ENCODE measurements at places on chromosomes 1 and 21.

DNA sequence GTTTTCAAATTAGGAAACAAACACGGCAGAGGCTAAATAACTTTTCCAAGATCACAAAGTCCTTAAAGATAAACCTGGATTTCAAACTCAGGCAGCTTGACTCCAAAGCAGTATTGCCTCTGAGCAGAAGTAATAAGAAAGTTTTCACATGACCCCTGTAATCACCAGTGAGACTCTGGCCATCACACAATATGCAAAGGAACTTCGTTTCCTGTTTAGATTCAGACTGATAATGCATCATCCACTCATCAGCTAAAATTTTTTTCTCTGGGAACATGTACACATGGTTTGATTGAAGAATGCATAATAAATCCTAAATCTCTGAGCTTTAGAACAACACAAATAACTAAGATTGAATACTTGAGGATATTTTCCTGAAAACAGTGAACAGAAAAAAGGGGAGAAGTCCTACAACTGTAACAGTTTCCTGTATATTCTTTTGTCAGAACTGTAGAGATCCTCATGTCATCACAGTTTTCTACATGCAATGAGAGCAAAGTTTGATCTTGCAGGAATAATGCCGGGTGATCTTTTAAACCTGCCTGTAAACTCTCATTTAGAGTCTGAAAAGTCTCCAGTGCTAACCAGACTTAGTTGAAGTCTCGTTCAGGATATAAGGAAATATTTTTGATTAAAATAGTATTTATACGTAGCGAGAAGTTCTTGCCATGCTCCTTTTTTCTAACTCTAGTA, 225.3 kb downstream of the SPATA17 start:
- no peak for DNase-seq

GRCh38 chr1:183889095-183889494, 84.2 kb downstream of the RGL1 start:
- DNase-seq, result no peak

GRCh38 chr1:98216304-98216703, 295.5 kb upstream of the DPYD start:
- DNase-seq, result no peak

GRCh38 chr1:78277253-78277652, 213.5 kb upstream of the PTGFR start:
- DNase-seq, result no peak

DNA sequence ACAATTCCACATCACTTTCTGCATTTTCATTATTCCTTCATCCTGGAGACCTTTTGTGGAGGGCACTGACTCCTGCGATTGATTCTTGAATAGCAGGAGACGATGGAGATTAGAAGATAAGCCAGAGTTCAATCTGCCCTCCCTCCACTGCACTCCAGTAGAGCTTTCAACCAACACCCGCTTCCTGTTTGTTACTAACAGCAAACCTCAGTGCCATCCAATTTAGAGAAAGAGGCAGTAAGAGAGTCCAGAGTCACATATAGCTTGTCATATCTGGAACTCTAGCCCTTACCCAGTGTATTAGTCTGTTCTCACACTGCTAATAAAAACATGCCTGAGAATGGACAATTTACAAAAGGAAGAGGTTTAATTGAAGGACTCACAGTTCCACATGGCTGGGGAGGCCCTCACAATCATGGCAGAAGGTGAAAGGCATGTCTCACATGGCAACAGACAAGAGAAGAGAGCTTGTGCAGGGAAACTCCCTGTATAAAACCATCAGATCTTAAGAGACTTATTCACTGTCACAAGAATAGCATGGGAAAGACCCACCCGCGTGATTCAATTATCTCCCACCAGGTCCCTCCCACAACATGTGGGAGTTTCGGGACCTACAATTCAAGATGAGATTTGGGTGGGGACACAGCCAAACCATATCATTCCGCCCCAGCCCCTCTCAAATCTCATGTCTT, 55.9 kb downstream of the PCBP3 start:
- no peak for DNase-seq

- no peak for DNase-seq
Observed at GRCh38 chr1:46517010-46517600, 27.5 kb downstream of the DMBX1 start.

GRCh38 chr21:37220433-37220980, 46.6 kb downstream of the VPS26C start:
- DNase-seq, result peak; percentile 35

DNA sequence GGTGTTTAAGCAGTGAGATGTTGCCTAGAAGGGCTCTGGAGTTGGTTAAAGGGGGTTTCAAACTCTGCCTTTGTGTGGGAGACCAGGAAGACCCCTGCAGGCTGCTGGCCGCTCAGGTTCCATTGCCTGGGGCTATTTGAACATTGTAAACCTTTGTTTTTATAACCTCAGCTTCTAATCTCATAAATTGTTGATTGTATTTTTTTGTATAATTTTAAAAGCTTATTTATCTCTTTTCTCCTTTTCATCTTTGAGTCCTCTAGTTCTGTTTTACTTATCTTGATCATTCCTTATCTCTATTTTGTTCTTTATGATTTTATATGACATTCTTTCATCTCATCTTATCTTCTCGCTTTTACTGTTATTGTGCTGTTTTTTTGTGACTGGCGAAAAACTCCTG, 45.5 kb upstream of the SOX13 start:
- DNase-seq, result no peak

DNA sequence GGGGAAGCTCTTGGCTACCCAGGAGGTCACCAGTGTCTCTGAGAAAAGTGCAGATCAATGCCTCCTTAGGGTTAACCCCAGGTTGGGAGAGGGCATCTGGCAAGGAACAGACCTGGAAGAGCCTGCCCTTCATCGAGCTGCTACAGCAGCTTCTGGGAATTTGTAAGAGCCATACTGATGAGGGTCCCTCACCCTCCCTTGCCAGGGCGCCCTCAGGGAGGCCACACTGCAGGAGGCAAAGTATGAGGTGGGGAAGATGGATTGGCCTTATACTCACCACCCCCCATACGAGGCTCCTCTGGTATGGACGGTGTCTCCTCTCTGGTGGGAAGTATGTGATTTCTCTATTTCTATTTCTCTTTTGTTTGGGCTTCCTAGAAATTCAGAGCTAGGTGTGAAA, 13.2 kb downstream of the IGSF3 start:
- DNase-seq, result no peak

DNA sequence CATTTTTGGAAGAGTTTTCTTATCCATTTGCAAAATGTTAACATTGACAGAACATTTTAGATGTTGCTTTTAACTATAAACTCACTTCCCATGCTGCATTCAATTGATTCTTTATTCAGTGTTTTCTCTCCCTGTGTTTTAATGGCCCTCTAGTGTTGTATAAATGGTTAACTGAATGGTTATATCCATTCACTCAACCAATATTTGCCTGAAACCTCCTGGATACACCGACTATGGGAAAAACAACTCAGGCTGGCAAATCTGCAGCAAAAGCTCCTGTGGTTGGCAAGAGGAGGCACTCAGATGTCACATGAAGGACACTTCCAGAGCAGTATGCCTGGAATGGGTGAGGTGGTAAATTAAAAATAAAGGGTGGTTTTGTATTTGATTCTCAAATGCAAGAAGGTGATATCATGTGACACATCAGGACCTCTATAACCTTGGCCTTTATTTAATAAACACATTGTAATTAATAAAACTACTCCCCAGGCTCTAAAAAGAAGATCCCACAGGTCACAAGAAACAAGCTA, 107.6 kb downstream of the BCAR3 start:
- no peak for DNase-seq

DNA sequence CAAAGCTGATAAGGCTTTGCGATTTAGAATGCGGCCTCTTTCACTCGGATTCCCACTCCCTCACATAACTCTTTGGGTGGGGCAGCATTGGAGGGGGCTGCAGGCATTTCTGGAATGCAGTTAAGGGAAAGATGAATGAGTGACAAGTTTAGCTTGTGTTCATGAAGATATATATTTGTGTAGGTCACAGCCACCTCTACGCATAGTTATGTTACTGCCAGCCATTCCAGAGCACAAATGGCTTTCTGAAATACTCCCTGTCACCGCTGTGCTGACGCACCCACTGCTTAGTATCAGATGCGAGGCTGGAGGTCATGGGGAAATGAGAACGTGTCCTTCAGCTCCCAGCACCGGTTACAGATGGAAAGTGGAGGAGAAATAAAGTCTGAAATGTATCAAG, 54.1 kb upstream of the ATP1A1 start:
- no peak for DNase-seq

DNA sequence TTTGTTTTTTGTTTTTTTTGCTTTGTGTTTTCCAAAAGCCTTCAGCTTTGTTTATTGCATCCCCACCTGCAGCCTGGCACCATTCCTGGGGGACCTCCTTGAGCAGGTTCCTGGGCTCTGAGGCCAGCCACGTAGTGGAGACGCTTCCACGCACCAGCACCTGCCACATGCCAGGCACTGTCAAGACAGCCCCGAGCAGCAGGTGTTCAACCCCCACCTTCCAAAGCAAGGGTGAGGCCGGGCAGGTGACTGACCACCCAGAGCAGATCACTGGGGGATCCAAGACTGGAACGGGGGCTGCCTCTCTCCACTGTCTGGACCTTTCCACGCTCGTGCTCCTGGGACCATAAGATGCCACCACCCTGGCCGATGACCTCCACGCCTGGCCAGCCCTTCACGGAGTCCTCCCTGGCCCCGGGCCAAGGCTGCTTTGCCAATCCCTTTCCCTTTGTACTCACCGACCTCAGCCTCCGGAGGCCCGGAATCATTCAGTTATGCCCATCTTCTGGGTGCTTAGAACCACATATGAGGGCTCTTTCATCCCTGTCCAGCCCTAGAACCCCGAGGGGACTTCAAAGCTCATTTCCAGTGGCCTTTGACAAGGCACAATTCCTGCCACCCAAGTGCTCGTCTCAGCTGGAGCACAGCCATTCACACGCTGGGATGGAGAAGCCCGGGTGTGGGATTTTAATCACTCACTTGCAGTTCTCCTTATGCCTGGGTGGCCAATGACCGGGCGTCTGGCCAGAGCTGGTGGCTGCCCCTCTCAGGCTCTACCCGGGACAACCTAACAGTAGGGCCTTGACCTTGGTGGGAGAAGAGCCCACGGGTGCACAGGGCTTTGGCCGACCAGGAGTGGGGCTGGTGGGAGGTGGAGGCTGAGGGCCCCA, 330.8 kb downstream of the NPHP4 start:
- DNase-seq, result no peak

DNA sequence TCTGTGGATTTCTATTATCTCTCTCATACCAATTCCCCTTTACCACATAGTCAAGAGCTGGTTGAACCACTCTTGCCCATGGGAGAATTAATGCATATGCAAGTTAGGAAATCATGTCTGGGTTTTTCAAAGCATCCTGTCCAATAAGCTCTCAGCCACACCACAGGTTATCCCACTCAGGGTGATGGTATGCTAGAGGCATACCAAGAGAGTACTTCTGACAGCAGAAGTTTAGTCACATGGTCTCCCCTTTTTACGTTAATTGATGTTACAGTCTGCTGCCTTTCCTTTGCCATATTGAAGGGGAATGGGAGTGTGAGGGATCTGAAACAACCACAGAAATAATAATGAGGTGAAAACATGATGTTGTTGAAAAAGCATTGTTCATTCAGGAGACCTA, 135.8 kb upstream of the PBX1 start:
- DNase-seq, result no peak

DNA sequence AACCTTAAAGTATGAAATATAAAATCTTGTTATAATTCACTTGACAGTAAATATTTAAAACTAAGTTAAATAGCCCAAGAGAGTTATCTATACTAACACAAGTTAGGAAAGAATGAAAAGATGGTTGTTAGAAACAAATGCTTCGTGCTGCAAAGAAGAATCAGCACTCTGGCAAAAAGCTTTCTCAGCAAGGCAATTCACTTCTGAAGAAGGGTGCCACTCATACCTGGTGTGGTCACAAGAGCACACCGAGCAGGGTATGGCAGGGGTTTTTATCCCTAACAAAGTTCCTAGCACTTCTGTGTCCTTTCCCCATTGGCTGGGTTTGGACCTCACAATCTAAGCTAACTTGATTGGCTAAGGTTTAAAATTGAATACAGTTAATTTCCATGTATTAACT, 121.0 kb downstream of the MAGI3 start:
- DNase-seq, result no peak

- DNase-seq, result no peak
Observed at GRCh38 chr1:174077749-174078490, 55.8 kb upstream of the RC3H1 start.

- no peak for DNase-seq
Observed at GRCh38 chr1:161374373-161374772, 6.7 kb upstream of the CFAP126 start.

DNA sequence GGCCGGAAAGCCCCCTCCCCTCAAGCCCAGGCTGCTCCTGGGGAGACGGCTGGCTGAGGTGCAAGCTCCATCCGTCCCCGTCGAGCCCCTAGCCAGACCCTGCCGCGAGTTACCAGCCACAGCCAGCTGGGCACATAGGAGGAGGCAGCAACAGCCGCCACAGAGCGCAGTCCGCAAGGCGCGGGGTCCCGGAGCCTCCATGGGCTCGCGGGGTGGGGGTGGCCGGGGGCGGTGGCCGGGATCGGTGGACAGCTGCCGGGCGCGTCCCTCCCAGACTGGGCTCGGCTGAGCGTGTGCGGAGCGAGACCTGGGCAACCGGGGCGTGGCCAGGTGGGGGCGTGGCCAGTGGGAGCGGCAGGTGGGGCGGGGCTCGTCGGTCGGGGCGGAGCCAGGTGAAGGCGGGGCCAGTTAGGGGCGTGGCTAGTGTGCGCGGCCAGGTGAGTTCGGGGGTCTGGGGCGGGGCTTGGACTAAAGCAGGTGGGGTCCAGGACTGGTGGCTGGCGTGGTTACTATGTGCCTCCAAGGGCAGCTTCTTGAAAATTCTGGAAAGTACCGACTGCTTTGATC, at the start of gene CD164L2:
Gene CD164L2, minus strand, starts transcription at position 295 of the 567 bp plus-strand sequence. Its CDS starts 94 bp downstream, at position 201.
- DNase-seq, result no peak

DNA sequence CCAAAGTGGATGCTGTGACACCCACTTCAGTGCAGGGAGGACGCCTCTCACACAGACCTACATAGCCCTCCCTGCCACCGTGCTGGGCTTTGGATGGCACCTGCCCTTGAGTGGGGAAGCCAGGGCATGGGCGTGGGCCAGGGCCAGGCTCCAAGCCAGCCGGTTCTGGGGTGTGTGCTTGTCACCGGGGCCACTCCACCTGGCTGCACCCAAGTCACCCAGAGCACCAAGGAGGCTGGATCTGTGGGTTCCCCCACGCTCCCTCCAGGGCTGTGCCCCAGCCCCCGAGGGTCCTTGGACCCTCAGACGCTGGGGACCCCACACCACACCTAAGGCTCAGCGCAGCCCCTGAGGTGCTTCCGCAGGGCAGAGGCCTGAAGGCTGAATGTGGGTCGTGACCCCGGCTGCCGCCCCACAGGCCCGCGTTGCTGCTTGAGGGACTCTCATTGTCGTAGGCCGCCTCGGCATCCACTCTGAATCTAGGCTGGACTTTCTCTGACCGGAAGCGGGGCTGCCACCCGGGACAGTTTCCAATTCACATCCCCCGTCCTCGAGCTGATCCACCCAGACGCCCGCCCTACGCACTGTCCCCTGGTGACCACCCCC, 1.5 kb downstream of the MXRA8 start:
- no peak for DNase-seq

GRCh38 chr1:87600854-87601253, 272.2 kb downstream of the LMO4 start:
- no peak for DNase-seq

All from GM18507 (cell line).